ENCODE measurements at places on chromosomes 3 and 15. TPM values are rescaled to one million over a fixed set of nuclear protein-coding genes. Genes with fewer than 3 reads are reported as not detected.

The XIRP1 gene
- 0.06 TPM for total RNA-seq

The FAM3D gene
- total RNA-seq = not detected

The KLF15 gene
- total RNA-seq = not detected

The GPR62 gene
- not detected for total RNA-seq

The ACOX2 gene
- not detected for total RNA-seq

The EPHA3 gene
- not detected for total RNA-seq

The ZKSCAN7 gene
- total RNA-seq = 2.4 TPM

The SI gene
- total RNA-seq = not detected

The SOX14 gene
- not detected for total RNA-seq

The GOLGA8T gene
- total RNA-seq = 0.77 TPM

The ADGRG7 gene
- total RNA-seq = not detected

The GABRA5 gene
- not detected for total RNA-seq

The CGNL1 gene
- not detected for total RNA-seq

The SEMA5B gene
- not detected for total RNA-seq

The FBXW12 gene
- total RNA-seq = not detected

The SPINK8 gene
- total RNA-seq = not detected

The RTP1 gene
- total RNA-seq = not detected

The PTPRG gene
- total RNA-seq = 0.21 TPM

The CPN2 gene
- not detected for total RNA-seq

All from activated CD8-positive, alpha-beta memory T cell treated with anti-CD3 and anti-CD28 coated beads, Interleukin-2, amount 10 ng/mL, durations not matched to agents 7 days and 5 days (primary cell).